ENCODE measurements at places on chromosomes 2 and 18. TPM values are rescaled to one million over a fixed set of nuclear protein-coding genes. Genes with fewer than 3 reads are reported as not detected.

DCDC2C gene
- not detected for total RNA-seq

SPC25 gene
- 3.0 TPM for total RNA-seq

CABYR gene
- 3.7 TPM for total RNA-seq

OTOS gene
- total RNA-seq = not detected

KIAA2012 gene
- not detected for total RNA-seq

CIDEA gene
- total RNA-seq = 0.19 TPM

NEU2 gene
- total RNA-seq = not detected

SPR gene
- total RNA-seq = 32.9 TPM

PHOSPHO2 gene
- 2.4 TPM for total RNA-seq

RIT2 gene
- total RNA-seq = not detected

UNC50 gene
- total RNA-seq = 50.3 TPM

CSRNP3 gene
- total RNA-seq = under 0.01 TPM

FOXD4L1 gene
- total RNA-seq = 0.06 TPM

CCDC102B gene
- 13.8 TPM for total RNA-seq

ALLC gene
- total RNA-seq = not detected

TWIST2 gene
- 0.16 TPM for total RNA-seq

CREB1 gene
- 26.1 TPM for total RNA-seq

PCARE gene
- not detected for total RNA-seq

DGKD gene
- 22.0 TPM for total RNA-seq

AOX1 gene
- total RNA-seq = 2.7 TPM

PARD6G gene
- total RNA-seq = 25.0 TPM

MROH2A gene
- not detected for total RNA-seq

MTHFD2 gene
- total RNA-seq = 66.2 TPM

RAB6C gene
- total RNA-seq = not detected

WBP1 gene
- total RNA-seq = 25.9 TPM

KCNJ13 gene
- not detected for total RNA-seq
